ENCODE measurements at places on chromosomes 6 and 20.

- no peak for DNase-seq
Measured at GRCh38 chr6:11033825-11034224, 10.3 kb downstream of the ELOVL2 start.

DNA sequence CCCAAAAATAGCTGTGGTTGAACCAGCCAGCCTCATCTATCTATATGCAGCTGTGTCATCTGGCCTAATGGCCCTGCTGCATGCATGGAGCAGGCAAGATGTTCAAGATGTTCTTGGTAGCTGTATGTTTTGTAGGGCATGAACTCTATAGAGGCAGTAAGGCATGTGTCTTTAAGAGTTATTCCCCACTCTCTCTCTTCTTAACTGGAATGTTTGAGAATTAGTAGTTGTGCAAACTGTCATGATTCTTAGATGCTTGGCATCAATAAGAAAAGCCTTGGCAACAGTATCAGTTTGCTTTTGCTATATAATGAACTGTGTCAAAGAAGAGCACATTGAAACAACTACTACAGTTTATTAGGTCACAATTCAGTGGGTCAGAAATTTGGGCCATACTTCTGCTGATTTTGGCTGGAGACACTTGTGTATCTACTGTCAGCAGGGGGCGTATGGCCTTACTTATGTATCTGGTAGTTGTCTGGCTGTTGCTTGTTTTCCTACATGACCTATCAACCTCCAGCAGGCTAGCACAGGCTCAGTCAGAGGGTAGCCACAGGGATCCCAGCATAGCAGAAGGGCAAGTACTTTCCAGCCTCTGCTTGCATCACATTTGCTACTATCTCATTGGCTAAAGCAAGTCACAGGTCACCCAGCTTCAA is 56.1 kb upstream of the LAMP5 start:
- peak; percentile 64 for DNase-seq

DNA sequence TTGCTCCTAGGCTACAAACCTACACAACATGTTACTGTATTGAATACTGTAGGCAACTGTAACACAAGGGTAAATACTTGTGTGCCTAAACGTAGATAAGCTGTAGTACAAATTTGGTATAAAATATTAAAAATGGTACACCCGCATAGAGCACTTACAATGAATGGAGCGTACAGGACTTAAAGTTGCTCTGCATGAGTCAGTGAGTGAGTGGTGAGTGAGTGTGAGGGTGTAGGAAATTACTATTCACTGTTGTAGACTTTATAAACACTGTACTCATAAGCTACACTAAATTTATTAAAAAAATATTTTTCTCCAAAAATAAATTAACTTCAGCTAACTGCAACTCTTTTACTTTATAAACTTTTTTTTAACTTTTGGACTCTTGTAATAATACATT is 391.6 kb downstream of the ADGRB3 start:
- DNase-seq, result no peak

DNA sequence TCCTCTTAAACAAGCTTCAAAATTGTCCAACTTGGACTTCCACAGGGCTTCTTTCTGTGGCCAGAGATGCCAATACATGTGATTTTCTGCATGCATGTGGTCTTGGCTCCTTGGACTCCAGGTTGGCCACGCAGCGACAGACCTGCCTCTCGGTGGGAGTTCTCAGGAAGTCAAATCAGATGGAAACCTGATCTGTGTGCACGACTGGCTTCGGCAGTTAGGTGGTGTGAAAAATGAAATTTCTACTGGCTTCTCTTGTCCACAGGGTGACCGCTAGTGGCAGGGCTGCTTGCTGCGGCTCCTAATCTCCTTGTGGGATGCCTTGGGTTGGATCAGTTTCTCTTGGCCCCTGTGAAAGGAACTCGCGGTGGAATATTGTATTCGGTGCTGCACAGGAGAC is 57.3 kb downstream of the PHACTR3 start:
- no peak for DNase-seq

GRCh38 chr6:149114167-149114566 is 203.3 kb upstream of the TAB2 start:
- no peak for DNase-seq
